ENCODE measurements at places on chromosomes 11 and 22.

DNA sequence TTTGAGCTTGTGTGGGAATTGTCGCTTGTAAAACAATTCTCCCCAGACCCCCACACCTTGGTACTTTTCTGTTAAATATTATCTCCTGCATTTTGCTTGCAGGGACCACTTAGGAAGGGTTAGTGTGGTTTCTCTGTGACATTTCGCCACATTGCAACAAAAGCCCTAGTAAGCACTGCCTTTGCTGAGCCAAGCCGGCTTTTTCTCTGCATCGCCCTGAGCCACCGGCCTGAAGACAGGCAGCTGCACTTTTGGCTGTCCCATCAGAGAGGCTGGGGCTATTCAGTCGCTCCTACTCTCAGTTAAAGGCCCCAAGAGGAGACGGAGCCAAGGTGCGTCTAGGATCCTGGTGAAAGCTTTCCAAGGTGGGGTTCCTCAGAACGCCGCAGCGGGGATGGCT is 5.7 kb downstream of the MPPED1 start:
- no peak for DNase-seq

- no peak for DNase-seq
These were observed 16.0 kb downstream of the ZMAT5 start for GRCh38 chr22:29750559-29751538.

GRCh38 chr11:75388386-75389275 is 10.7 kb upstream of the RPS3 start:
- peak; percentile 59 for DNase-seq

DNA sequence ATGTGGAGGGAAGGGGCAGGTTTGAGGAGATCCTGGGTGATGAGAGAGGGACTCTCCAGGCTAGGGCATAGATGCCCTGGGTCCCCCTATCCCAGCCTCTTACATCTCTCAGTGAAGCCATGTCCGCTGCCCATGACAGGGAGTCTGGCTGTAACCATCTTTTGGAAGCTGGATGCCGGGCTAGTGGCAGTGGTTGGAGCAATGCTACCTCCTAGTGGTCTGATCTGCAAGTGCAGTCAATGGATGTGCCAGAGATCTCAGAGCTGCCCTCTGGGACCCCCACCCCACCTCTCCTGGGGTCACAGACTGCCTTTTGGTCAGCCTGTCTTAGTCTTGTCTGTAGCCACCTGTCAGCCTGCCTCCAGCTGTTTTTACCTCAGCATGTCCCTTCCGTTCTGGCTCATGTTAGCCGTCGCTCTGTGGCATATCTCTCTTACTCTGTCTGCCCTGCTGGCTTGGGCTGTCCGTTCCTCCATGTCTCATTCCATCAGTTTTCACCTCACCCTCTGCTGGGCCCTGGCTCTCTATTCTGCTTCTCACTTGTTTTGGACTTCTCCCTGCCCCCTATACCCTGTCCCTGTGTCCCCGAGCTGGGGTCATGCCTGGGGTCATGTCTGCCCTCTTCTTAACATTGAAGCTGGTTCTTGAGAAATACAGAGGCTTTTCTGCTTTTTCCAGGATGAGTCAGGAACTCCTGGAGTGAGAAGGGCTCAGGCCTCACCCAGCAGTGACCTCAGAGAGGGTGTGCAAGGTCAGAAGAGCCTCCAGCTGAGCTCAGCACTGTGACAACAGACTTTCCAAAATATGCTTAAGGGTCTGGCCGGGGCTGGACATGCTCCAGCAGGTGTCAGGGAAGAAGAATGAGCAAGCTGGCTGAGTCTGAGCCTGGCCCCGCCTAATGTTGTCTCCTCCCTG is 52.0 kb upstream of the THY1 start:
- DNase-seq, result peak; percentile 63

Measured in stimulated activated CD4-positive, alpha-beta T cell treated with anti-CD3 and anti-CD28 coated beads, Interleukin-2, amount 100 ng/mL, for 48 hours (primary cell).